ENCODE measurements at places on chromosomes 5 and 9.

DNA sequence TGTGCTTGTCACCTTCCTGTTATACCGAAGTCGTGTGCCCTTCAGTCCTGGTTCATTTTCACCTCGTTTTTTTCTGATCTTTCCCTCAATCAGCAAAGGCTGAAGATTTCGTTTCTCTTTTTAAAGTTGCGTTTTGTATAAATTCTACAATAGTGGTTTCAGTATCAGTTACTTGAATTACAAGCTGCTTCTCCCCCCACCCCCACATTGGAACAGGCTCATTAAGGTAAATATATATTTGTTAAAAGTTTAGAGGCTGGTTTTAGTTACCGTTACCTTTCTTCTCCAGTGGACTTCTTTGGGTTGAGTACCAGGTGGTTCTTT, 881 bp downstream of the SUB1 start:
- DNase-seq = no peak

DNA sequence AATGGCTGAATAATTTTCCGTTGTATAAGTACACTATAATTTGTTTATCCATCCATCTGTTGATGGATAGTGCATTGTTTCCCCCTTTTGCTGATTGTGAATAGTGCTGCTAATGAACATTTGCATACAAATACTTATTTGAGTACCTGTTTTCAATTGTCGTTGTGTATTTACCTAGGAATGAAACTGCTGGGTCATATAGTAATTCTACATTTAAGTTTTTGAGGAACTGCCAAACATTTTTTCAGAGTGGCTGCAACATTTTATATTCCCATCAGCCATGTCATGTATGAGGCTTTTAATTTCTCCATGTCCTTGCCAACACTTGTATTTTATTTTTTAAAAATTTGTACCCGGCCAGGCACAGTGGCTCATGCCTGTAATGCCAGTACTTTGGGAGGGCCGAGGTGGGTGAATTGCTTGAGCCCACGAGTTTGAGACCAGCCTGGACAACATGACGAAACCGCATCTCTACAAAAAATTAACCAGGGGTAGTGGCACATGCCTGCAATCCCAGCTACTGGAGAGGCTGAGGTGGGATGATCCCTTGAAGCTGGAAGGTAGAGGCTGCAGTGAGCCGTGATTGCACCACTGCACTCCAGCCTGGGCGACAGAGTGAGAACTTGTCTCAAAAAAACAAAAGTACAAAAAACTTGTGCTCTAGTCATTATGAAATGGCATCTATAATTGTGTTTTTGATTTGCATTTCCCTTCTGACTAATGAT, 2.2 kb upstream of the ANXA6 start:
- no peak for DNase-seq

DNA sequence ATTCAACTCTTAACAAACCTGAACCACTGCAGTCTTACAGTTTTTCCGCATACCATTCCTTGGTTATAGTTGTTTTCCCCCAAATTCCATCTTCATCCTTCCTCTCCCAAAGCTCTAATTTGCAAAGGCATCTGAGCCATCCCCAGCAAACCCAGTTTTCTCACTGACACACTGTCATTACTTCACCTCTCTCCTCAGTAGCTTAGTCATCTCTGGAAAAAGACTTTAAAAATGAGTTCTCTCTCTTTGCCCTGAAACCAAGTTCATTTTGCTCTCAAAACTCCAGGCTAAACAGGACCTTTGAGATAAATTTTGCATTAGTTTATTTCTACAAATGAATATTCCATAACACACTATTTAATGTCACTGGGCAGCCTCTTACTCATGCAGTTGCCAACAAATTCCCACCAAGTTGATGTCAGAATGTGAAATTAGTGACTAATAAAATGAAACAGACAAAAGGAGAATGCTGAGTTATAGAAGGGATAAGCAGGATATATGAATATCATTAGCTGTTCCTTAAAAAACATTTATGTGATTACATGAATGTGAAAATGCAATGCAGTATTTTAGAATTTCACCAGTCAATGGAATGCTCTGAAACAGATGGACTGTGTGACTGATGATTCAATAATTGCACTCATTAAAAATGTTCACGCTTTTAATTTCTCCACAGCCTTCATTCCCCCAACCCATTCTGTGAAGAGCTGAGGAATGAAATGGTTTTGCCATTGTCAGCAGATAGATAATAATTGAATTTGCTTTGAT, 107.4 kb upstream of the DMAC1 start:
- no peak for DNase-seq

DNA sequence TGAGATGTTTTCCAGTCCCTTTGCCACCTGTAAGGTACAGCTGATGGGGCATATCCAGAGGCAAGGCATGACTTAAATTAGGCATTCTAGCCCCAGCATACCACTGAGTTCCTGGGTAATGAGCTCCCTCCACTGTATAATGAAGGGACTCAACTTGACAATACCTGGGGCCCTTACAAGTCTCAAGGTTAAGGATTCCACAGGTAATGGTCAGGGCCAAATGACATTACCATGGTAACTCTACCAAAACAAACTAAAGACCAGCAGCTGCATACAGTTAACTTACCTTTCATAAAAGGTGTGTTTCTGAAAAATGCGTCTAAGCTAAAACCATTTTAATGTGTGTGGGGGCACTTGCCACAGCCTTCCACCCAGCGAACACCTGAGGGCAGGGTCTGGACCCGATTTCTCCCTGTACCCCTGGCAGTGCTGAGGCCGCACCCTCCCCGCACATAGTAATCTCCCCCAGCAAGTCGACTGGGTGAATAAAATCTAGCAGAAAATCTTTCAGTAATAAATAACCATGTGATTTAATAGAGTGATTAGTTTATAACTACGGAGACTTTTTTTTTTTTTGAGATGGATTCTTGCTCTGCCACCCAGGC, 24.2 kb downstream of the CCDC69 start:
- no peak for DNase-seq

GRCh38 chr9:37968228-37968701, 64.3 kb upstream of the SLC25A51 start:
- DNase-seq = peak; percentile 63

- DNase-seq = no peak
Observed at GRCh38 chr5:54545796-54546195, 28.2 kb downstream of the SNX18 start.

DNA sequence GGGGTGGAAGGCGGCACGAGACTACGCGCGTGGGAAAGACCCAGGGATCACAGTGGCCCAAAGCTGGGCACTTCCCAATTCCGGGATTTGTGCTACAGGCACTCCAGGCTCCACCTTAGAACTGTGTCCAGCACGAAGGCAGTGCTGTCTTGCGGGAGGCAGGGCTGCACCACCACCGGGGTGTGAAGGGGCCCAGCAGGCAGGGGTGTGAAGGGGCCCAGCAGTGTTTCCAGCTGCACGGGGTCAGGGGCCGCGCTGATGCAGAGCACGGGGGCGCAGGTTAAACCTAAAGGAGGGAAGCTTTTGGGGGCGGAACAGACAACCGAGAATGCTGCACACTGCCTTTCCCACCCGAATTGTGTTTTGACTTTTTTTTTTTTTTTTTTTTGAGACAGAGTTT, 1.1 kb upstream of the PDCD6 start:
- no peak for DNase-seq

DNA sequence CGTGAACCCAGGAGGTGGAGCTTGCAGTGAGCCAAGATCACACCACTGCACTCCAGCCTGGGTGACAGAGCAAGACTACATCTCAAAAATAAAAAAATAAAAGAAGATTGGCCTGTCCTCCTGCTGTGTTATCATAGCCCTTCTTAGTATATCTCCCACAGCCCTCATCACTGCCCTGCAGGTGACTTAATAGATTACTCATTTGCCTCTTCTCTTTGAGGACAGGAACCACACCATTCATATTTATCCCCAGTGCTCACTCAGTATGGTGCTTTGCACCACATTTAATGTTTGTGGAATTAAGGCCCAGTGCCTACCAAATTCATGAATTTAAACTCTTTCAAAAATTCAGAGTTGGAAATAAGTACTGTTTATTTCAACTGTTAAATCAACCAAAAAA, 10.3 kb downstream of the IDNK start:
- DNase-seq = no peak

DNA sequence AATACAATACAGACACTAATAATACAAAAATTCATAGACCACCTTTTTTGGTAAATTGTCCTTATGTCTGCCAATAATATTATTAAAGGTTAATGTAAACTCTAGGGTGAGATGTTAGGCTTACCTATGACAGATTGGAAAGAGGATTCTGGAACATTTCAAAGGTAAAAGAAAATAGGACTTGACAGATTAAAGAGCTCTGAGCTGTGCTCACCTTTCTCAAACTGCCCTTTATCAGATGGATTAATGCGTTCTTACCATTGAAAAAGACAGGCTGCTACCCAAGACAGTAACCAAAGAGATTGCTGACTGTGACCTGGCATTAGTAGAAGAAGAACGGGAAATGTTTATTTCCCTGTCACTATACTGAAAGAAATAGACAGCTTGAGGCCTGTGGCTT, 156.1 kb upstream of the MRPS30 start:
- DNase-seq = no peak

- no peak for DNase-seq
Observed at GRCh38 chr9:113992994-113993393, 85.1 kb downstream of the AMBP start.

DNA sequence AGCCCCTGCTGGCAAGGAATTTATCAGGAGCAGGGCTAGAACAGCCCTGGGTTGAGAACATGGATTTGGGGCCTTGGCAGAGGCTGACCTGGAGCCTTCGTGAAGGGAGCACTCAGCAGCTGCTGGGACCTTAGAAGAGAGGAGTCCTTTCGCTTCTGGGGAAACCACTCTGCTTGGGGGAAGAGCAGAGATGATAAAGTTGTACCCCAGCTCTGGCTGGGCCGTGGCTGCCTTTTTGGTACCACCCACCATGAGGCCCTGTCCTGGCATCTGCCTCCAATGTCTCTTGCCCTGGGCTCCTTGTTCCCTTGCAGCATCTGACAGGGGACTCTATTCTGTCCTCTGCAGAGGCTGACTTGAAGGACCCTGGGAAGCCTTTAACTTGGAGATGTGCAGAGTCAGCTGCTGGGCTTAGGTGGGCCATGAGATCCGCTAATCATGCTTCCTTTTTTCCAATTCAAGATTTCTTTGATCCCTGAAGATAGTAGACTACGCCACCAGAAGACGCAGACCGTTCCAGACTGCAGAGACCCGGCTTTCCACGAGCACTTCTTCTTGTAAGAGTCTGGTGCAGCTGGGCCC, 20.2 kb downstream of the RGS3 start:
- DNase-seq = no peak

DNA sequence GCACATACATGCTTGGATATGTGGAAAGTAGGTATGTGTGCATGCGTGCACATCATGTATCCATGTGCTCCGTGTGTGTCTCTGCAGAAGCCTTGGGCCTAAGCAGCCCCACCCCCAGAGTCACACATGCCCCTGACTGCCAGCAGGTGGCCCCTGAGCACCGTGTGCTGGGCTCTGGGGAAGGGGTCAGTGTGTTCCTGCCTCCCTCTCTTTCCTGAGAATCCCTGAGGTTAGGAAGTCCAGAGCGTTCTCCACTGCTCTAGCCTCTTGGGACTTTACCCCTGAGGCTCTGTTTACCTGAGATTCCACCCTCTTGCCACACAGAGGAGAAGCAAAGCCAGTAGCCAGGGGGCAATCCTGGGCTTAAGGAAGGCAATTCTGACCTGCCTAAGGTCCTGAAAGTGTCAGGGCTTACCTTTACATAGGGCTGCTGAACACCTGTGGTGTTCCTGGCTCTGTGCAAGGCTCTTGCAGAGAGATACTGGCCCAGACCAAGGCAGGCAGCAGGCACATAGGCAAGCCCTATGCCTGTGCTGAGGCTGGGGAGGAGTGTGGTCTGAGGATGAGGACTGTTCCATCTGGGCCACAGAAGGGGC, 207.3 kb downstream of the TMEM38B start:
- peak; percentile 3 for DNase-seq

GRCh38 chr5:34639852-34640626, 16.1 kb upstream of the RAI14 start:
- DNase-seq = peak; percentile 90

DNA sequence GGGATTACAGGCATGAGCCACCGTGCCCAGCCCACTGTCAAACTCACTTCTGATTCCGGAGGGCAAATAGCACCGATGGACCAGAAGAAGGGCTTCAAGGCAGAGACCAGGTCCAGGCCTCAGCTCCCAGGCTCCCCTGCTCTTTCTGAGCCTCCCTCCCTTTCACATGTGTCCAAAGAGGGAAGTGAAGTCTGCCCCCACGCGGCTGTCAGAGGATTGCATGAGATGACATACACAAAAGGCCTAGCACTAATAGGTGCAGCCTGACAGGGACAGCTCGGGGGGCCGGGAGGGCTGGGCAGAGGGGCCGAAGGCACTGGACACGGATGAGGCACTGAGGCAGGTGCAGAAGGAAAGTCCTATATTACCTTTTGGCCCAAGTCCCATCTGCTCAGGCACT, 16.1 kb downstream of the FBP1 start:
- no peak for DNase-seq

GRCh38 chr9:137650259-137650658, 31.5 kb downstream of the EHMT1 start:
- no peak for DNase-seq

DNA sequence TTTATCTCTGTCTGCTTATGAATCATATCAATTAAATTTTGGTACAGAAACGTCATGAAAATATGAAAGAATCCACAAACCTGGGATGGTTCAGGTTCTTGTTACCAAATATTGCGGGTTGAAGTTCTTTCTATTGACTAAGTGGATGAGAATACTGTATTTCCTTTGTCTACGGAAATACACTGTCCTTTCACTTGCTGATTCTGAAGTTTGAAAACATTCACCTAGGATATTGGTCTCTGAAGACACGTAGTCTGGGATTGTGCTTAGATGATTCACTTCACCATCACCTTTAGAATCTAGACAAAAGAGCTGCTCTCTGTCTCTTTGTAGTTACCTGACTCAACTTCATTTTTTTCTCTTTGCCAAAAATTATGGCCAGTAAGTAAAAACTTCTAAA, 222.4 kb downstream of the FBN2 start:
- no peak for DNase-seq

DNA sequence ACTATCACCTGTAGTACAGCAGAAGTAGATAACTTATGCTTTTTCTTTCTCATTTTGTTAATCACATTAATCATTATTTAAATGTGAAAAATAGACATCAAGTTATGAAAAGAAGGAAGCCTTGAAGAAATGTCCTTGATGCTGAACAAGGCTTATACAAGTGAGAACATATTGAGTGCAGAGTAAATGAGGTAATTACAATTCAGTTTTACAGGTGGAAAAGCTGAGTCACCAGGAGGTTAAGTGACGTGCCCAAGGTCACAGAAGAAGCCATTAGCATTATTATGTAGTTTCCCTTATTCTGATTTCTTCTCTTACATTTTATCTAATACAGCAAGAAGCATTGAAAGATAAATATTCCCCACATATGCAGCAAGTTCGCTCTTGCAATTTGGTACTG, 998.5 kb upstream of the CDH6 start:
- no peak for DNase-seq
